ENCODE measurements at places on chromosomes 13 and 19. TPM values are rescaled to one million over a fixed set of nuclear protein-coding genes. Genes with fewer than 3 reads are reported as not detected.

The FCAR gene
- not detected for total RNA-seq

The SERPINE3 gene
- not detected for total RNA-seq

The GRIN2D gene
- total RNA-seq: 0.07 TPM

The WDR87 gene
- not detected for total RNA-seq

The CEACAM1 gene
- total RNA-seq: 3.6 TPM

The EDDM13 gene
- 1.1 TPM for total RNA-seq

The NKPD1 gene
- not detected for total RNA-seq

The ZNF235 gene
- total RNA-seq: 1.6 TPM

The PNMA8B gene
- total RNA-seq: 0.52 TPM

The ZNF492 gene
- total RNA-seq: 1.6 TPM

The RNF17 gene
- not detected for total RNA-seq

The MYO1F gene
- total RNA-seq: 2.2 TPM

The SIRT2 gene
- total RNA-seq: 18.2 TPM

The TINCR gene
- total RNA-seq: 1.0 TPM

The ZNF146 gene
- 79.2 TPM for total RNA-seq

The ZNF486 gene
- 13.2 TPM for total RNA-seq

The CCDC169 gene
- total RNA-seq: 1.0 TPM

The KMT5C gene
- 47.1 TPM for total RNA-seq
